ENCODE measurements at places on chromosomes 16 and 17.

DNA sequence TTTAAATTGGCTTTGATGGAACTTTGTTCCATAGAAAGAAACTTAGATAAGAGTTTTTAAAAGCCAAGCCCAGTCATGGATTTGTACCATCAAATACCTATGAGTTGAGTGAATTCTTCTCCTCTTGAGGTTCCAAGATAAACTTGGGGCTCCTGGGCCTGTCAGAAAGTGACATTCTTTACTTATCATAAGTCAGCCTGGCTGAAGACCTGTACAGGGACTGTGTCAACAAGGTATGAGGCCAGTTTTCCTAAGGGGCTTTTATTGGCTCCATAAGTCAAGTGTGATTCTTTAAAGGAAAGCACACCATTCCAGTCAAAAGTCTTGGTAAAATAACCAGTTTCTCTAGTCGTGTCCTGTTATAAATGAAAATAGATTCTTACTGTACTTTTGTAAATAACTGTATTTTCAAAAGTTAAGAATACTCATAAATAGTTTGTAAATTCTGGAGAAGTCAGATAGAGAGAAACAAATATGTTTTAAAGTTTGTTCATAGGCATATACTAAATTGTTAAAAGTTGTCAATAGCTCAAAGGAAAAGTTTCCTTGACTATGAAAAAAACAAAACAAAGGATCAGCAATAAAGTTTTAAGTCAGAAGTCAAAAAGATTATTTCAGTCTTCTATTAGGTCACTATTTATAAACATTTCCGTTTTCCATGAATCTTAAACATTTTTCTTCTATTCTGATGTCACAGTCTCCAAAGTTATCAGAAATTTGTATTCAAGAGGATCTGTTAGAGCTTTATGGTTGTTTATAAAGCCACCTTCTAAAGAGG lies 22.5 kb upstream of the MYO1D start:
- DNase-seq: no peak

DNA sequence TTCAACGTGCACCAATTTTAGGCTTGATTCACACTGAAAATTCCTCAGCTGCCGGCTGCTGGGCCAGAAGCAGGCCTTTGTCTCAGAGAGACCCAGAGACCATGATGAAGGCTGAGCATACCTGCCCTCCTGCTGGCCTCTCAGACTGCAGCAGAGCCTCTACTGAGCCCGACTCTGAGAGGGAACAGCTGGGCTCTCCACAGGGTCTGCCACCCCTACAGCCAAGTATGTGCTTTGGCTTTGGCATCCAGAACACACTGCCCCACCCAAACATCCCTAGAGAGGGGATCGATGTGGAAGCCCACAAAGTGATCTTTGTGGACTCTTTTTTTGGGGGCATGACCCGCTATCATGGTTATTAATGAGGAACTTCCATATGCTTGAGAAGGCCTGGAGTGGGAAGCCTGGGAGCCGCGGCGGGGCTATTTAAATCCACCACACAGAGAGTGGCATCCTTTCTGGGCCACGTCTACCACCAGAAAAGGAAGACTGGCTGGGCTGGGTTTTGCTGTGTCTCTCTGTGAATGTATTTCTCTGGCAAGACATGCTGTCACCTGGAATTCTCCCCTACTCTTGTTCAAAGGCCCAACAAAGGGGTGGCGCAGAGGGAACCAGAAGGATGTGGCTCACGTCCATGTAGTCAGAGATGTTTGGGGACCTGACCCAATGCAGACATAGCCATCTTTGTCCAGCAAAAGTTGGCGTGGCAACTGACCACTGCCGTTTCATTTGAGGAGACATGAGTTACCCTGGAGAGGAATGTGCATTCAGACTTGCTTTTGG lies 69.3 kb downstream of the GNAO1 start:
- DNase-seq: no peak

- DNase-seq: no peak
Measured at GRCh38 chr17:50653738-50654137, 19.1 kb downstream of the ABCC3 start.

DNA sequence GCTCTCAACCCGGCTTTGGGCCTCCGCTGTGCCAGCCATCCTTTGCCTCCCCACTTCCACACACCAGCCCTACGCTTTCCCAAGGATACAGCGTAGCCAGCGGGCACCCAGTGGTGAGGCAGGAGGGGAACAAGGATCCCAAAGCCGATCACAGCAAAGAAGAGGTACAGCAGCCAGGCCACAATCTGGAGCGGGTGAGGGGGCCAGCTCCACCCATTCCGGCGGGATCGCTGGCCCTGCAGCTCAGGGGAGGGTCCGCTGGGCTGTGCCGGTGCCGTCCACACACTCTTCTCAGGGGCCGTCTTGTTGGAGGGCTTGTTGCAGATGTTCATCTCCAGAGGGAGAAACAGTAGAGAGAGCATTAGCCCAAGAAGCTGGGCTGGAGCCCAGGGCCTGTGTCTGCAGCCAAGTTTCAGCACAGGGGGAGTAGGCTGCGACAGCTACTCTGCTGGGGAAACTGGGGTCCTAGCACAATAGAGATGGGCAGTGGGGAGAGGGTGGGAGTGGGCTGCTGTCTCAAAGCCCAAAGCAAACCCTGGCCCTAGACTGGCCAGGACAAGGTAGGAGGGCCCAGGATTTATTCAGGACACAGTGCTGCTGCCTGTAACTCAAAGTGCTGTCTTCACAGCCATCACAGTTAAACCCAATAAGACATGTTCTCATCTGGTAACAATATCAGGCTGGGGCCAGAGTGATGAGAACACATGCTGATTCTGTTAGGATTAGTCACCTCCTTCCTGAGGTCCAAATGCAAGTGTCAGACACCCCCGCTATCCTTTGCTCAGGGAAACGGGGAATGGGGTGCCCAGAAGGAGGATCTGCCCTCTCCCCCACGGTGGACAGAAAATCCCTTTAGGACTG lies 9.9 kb downstream of the ZDHHC1 start:
- no peak for DNase-seq

- DNase-seq: no peak
Measured at GRCh38 chr16:87303431-87303930, 13.7 kb downstream of the C16orf95 start.

- DNase-seq: no peak
Measured at GRCh38 chr16:85250609-85251223, 138.4 kb upstream of the CIBAR2 start.

DNA sequence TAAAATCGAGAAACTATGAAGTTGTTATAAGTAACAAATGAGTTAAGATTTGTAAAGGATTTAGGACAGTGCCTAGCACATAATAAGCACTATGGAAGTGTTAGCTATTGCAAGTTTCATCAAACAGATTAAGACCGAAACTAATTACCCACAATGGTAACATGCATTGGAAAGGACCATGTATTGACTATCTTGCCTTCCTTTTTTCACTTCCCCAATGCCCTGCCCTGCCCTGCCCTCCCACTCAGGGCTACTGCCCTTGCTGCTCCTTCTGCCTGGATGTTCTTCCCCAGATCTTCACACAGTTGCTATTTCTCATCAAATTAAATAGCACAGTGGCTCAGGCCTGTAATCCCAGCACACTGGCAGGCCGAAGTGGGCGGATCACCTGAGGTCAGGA lies 202.1 kb upstream of the PSMD7 start:
- DNase-seq: no peak

GRCh38 chr17:80835816-80836657 lies 155.6 kb upstream of the CHMP6 start:
- no peak for DNase-seq

- DNase-seq: no peak
Measured at GRCh38 chr16:4322121-4323052, 6.5 kb downstream of the GLIS2 start.

GRCh38 chr17:79104898-79105600 lies 30.4 kb downstream of the ENGASE start:
- no peak for DNase-seq

DNA sequence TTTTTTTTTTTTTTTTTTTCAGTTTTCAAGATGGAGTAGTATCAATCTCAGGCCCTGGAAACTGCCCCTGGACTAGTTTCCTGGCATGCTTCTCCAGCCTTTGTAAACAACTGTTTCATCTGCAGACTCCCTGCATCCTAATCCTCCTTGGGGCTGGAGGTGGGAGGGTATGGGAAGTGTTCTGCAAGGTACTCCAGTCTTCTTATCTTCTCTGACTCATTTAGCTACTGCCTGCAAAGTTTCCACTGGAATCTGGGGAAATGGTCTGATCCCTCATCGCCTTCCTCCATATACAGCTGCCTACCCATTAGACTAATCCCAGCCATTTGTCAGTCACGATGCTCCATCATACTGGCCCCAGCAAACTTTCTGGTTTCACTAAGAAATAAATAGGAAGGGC lies 21.5 kb downstream of the COPZ2 start:
- no peak for DNase-seq

DNA sequence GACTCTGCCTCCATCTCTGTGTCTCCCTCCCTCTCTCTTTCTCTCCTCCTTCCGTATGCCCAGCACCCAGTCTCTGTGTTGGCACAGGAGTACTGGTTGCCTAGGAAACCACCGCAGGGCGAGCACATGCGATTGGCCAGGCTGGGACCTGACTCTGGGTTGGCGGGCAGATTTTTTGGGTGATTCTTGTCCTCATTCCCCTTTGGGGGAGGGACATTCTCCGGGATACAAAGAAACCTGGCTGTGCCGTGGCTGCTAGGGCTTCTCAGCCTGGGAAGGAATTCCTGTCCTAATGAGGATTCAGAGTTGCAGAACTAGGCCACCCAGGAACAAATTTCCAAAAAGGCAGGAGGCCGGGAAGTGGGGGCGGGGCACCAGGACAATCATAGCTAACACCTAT lies 168.9 kb downstream of the SHISA9 start:
- no peak for DNase-seq

GRCh38 chr17:28416703-28417311 lies 10.8 kb upstream of the SLC46A1 start:
- peak; percentile 41 for DNase-seq

DNA sequence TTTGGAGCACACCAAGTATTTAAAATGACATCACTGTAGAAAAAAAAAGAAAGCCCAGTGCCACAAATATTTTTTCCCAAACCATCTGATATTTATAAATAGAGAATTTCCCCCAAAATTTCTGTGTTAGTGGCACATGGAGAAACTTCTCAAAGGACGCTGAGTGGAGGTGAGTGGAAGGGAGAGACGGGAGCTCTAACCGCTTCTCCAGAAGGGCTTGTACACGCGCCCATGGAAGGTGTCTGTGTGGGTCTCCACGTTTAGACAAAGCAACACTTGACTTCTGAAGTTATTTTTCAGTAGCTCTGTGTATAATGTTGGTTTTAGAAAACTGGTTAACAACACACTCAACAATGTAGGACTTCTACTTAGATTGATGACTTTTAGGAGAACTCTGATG lies 1.0 kb downstream of the MYOCD start:
- DNase-seq: no peak

DNA sequence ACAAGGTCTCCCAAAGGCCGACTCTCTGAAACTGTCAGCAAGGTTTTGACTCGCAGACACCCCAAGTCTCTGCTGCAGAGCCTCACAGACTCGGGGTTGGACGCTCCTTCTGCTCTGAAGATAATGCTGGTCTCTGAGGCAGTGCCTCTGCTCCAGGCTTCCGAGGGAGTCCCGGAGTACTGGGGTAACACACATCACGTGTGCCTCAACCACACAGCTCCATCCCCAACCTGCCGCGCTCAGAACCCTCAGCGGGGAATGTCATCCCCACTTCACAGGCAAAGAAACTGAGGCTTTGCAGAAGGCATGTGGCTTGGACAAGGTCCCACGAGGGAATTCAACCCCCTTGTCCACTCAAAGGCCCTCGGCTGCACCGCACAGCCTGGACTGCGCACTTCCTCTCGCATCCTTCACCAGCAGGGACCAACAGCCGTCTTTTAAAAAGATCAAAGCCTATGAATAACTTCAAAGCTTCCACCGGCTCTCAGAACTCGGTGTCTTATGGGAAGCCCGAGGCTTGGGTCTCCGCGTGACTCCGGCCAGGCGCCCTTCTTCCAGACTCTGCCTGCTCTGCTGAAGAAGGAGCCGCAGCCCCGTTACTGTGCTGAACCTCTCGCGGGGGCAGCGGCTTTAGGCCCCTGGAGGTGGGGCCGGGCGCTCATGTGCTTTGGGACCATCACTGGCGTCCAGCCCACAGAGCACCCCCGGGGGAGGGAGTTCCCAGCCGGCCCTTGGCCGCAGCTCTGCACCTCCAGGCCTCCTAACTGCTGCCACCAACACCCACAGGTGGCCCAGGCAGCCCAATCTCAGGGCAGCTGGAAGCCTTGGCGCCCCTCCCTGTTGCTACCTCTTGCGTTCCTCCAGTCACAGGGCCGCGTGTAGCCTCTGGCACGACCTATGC lies 2.2 kb downstream of the TMEM204 start:
- DNase-seq: no peak

- DNase-seq: no peak
Measured at GRCh38 chr17:28394337-28395116, 11.5 kb downstream of the SLC46A1 start.

- no peak for DNase-seq
Measured at GRCh38 chr16:53515259-53515658, 12.2 kb upstream of the AKTIP start.

DNA sequence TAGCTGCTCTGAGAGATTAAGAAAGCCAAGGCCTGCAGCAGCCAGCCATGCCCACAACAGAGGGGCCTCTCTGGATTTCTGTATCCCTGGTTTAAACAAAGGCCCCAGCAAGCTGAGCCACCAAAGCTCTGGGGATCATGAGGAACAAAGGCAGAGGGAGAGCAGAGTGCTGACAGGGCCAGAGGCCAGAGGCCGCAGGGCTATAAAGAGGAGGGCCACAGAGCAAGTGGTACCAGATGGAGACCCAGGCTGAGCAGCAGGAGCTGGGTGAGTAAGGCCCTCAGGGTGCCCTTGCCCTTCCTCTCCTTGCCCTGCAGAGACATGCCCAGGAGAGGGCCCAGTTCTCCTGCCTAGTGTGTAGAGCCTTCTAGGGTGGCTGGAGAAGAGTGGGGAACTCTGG lies at the start of gene CRYBA1:
Gene CRYBA1 (plus strand): TSS at position 232 of the 400 bp plus-strand sequence. CDS start 5 bp downstream, at position 237.
- peak; percentile 43 for DNase-seq

GRCh38 chr17:10751563-10751962 lies 21.7 kb upstream of the TMEM220 start:
- no peak for DNase-seq

DNA sequence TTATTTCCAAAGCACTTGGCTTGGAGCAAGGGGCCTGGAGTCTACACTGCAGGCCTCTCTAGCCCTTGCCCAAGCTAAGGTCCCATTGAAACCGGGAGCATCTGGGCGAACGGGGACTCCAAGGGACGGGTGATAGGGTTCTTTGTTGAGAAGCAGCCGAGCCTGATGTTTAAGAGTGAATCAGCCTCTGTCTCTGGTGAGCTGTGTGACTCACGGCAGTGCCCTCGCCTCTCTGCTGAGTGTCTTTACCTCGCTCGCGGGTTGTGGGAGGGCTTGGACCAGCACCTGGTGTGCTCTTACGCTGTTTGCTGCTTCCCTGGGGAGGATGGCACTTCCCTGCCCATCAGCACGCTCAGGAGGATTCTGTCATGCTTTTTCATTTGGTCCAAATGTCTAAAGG lies 1.3 kb downstream of the HGS start:
- no peak for DNase-seq

Data from neural crest cell (in vitro differentiated cells).